ENCODE measurements at places on chromosomes 7 and 10.
A peak's percentile ranks its signal among the peaks of the same experiment; 100 is the strongest.

DNA sequence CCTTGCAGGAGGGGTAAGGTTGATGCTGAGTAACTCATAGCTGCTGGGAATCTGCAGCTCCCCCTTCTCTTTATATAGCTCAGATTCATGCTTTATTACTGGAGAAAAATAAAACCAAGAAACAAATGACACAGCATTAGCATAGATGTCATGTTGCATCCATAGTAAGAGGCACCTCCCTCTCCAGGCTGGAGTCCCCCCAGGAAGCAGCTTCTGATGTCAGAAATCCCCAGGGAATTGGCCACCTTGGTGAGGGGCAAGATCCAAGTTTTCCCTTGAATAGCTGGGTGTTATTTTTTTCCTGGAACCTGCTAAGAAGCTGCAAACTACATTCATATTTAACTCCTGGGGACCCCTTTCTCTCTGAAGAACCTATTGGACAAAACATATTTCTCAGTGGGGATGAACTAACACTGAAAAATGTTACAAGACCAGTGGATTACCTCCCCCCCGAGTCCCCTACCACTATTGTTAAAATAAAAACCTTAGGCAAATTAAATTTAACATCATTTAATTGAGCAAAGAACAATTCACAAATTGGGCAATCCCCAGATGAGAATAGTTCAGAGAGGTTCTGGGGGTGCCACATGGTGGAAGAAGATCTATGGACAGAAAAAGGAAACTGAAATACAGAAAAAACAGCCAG, 163.7 kb upstream of the NAMPT start:
- no peak for DNase-seq

DNA sequence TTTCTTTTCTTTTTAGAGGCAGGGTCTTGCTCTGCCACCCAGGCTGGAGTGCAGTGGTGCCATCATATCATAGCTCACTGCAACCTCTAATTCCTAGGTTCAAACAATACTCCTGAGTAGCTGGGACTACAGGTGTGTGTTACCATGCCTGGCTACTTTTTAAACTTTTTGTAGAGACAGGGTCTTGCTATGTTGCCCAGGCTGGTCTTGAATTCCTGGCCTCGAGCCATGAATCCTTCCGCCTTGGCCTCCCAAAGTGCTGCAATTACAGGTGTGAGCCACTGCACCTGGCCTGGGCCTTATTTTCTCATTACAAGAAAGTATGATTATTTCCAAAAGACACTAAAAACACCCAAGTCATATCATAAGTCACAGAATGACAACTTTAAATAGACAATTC, 106.6 kb downstream of the CDK6 start:
- no peak for DNase-seq

GRCh38 chr7:133609806-133610205, 356.9 kb downstream of the EXOC4 start:
- DNase-seq = no peak

GRCh38 chr7:44587843-44588711, 6.0 kb upstream of the TMED4 start:
- peak; percentile 67 for DNase-seq

GRCh38 chr7:32479574-32480200, 10.5 kb downstream of the LSM5 start:
- DNase-seq = peak; percentile 38

DNA sequence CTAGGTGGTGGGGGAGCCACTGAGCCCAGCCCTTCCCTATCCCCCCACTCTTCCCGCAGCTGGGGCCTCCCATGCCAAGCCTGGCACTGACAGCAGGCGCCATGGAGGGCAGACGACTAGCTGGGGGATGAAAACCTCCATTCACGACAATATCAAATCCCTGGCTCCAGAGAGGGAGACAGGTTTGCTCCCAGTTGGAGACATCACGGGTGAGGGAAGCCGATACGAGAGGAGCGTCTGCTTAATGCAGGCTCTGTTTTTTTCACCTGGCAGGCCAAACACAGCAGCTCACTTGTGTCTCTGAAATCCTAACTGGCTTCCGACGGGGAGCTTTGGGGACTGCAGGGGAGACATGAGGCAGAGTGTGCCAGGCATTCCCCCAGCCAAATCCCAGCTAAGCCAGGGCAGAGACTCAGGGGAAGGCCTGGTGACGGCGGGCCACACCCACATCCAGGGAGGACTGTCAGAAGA, 307.4 kb upstream of the ZMIZ1 start:
- DNase-seq = no peak

DNA sequence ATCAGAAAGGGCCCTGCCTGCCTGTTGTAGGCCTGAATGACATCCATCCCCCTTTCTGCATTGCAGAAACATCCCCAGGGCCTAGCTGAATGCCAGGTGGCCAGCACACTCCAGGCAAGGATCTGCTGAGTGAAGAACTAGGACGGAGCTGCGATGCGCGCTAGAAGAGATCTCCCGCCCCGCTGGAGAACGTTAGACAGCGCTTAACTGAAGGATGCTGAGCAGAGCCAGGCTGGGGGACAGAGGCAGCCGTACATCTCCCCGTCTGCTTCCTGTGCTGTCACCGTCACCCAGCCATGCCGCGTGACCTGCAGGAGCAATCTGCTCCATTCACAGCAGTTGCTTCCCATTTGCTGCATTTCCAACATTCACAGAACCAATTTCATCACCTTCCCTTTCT, 73.3 kb downstream of the FAM53B start:
- peak; percentile 82 for DNase-seq

- DNase-seq = no peak
Measured at GRCh38 chr10:16583382-16583781, 61.7 kb upstream of the C1QL3 start.

DNA sequence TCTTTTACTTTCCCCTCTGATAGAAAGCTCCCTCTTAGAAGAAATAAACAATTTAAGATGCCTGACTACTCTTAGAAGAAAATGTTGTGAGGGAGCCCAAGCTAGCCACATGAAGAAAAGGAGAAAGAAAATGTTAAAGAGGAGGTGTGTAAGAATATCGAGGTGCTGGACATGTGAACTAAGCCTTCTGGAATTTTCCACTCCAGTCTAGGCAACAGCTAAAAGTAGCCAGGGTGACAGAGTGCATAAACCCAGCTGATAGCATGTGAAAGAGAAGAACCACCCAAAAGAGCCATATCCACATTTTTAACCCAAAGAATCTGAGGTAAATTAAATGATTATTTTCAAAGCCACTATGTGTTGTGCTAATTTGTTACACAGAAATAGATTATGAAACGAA, 1690.6 kb upstream of the LRRTM3 start:
- DNase-seq = no peak

DNA sequence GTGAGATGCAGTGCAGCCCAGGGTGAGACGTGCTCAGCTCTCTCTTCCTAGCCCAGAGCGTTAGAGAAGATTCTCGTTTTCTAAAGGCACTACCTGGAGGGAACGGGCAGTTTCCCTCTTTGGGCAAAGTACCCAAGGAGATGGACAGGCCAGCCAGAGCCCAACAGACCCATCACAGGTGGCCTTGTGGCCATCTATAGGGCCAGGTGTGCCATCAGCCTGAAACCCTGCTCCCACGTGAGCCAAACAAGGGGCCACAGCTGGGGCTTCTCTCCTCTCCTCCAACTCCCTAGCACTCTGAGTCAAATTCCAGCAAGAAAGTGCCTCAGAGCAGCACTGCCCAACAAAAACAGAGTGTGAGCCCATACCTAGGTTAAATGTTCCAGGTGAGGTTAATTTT, 22.3 kb downstream of the CHST15 start:
- DNase-seq = no peak

DNA sequence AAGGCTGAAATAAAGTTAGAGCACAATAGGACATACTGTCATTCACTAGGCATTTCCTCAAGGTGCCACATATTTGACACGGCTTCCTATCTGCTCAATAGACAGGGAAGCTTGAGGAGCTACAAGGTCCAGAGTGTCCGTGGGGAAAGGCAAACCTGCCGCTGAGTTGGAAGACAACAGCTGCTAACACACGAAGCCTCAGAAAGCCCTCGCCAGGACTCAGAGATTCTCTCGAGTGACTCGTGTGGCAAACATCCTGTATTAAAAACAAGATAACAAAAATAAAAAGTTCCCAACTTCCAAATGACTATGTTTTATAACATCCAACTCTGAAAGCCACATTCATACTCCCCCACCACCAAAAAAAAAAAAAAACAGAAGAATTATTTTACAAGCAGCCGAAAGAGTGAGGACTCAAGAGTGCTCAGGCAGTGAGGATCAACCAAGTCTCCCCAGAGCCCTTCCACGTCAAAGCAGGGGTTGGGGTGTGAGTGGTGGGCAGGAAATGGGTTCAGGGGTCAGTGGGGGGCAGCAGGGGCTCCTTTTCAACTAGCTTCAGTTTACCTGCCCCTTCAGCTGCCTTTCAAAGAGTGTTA, 67.6 kb downstream of the STK17A start:
- DNase-seq = no peak

GRCh38 chr7:37430640-37431039, 18.0 kb downstream of the ELMO1 start:
- DNase-seq = peak; percentile 78

GRCh38 chr7:151711906-151712809, 164.8 kb downstream of the PRKAG2 start:
- DNase-seq = no peak
